ENCODE measurements at places on chromosomes 12 and 14.

DNA sequence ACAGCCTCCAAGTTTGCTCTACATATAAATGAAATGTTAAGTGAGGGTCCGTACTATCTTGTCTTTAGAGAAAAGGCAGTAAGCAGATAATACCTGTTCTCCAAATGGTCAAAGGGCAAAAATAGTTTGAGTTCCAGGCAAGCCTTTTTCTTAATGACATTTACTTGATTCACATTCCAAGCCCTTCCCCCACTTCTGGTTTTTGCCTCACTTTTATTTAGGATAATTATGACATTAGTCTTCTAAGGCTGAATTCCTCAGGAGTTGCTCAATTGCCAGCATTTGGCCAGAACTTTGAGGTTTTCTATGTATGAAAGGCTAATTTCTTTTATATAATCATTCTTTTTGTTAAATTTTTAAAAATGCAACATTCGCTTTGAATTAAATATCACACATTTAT, 62.5 kb upstream of the DUSP6 start:
- DNase-seq = no peak

GRCh38 chr12:94641283-94641682, 9.1 kb downstream of the TMCC3 start:
- DNase-seq = no peak

GRCh38 chr12:27468241-27468640, 21.7 kb downstream of the SMCO2 start:
- no peak for DNase-seq

DNA sequence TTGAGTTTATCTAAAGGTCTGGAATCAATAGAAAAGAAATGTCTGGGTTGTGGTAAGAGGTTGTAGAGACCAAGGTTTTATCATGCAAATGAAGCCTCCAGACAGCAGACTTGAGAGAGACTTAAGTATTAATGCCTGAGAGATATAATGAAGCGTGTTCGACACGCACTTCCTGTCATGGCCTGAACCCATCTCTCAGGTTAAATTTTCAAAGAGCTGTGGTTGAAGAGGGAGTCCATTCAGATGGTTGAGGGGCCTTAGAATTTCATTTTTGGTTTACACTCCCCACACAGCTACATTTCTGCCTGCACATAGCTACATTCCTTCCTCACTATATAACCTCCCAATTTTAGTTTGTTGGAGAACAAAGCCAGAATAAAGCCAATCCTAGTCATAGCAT, 10.1 kb upstream of the CLEC12A start:
- DNase-seq = no peak

- no peak for DNase-seq
Measured at GRCh38 chr12:53418221-53418620, 5.4 kb upstream of the AMHR2 start.

DNA sequence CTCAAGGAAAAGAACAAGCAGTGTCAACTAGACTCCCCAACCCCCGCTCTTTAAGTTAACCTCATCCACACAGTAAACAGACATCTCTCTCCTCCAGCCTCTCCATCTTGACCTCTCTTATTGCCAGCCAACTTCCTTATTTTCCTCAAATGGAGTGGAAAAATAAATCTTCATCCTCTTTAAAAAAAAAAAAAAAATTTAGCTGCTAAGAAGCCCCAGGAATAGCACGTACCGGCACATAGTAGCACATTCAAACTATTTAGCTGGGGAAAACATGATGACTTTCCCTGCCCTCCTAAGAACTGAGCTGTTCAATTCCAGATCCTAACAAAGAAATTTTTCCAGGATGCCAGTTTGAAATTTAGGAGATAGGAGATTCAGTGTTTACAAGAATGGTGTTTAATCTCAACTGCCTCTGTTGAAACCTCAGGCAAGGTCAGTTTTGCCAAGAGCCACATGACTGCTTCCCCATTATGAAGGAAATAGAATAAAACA, 90.8 kb downstream of the EPS8 start:
- no peak for DNase-seq

DNA sequence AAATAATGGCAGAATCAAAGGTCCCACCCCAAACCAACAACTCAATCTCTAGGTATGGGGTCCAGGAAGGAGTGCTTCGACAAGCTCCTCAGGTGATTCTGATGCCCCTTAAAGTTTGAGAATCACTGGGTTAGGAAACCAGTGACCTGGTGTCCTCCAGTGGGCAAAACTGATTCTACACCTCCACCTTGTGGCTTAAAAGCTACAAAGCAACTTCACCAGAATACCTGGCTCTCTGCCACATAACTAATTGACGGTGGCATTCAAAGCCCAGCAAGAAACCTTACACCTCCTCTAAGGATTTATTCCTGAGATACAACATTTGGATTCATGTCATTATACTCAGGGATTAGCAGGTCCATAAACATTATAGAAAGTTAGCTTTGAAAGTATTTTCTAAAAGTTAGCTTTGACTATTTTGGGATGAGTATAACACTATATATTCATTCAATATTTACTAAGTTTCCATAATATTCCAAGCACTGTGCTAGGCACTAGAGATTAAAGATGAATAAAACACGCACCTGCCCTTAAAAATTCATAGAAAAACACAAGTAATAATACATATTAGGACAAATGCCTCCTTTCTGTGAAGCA, 45.4 kb downstream of the DCAF5 start:
- peak; percentile 69 for DNase-seq

GRCh38 chr14:99566390-99567354, 37.3 kb downstream of the CCDC85C start:
- DNase-seq = no peak

DNA sequence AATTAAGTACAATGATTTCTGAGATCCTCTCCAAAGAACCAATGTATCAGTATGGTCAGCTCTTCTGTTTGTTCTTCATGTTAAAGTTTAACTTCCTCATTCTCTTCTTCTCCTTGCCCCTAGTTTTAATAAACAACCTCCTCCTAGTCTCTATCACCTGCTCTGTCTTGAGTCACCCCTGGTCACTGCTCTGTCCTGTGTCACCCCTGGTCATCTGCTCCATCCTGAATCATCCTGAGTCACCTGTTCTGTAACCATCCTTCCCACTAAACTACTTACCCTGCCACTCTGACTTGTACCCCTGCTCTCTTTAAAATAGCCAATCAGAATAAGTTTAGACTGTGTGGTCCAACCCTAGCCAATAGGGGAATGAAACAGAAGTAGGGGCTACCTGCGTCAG, 100.5 kb downstream of the ALG10B start:
- no peak for DNase-seq

DNA sequence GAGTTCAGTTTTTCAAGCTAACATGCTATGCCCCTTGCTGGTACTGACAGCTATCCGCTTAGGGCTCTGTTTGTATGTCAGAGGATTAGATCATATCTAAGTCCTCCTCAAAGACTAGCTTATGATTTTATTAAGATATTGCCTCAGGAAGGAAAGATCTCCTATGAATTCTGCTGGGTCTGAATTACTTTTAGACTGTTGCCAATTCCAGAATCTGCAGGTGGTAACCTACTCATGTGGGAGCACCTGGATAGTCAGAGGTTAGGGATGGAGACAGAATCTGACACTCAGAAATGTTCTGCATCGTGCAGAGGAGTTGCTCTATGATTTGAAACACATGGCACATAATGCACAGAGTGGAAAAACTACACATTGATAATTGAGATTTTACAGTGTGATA, 843.4 kb downstream of the SLC6A15 start:
- DNase-seq = peak; percentile 17

DNA sequence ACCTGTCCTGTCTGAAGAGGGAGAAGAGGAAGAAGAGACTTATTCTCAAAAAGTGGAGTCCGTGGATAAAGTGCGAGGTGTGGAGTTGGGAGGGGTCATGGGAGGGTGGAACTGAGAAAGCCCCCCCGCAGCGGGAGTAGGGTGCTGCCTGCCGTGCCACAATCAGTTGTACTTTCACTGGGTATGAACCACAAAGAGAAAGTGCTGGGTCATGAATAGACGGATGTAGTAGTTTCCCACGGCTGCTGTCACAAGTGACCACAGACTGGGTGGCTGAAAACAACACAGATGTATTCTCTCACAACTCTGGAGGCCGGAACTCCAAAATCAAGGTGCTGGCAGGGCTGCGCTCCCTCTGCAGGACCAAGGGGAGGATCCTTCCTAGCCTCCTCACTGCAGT, 5.5 kb downstream of the DNAH10 start:
- DNase-seq = no peak

DNA sequence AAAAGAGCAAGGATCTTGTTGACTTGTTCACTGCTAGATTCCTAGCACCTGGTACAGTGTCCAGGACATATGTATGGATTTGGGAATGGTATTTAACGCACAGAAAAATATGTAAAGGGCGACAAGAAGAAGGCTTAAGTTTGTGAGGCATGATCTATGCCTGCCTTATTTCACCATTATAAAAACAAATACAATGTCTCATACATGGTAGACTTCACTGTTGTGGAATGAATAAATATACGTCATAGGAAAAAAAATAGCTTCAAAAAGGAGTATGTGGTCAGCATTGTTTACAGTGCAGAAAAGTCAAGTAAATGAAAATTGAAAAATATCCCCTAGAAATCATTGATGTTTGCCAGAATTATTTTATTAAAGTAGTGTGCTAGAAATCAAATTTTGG, 30.0 kb downstream of the HCFC2 start:
- DNase-seq = no peak

DNA sequence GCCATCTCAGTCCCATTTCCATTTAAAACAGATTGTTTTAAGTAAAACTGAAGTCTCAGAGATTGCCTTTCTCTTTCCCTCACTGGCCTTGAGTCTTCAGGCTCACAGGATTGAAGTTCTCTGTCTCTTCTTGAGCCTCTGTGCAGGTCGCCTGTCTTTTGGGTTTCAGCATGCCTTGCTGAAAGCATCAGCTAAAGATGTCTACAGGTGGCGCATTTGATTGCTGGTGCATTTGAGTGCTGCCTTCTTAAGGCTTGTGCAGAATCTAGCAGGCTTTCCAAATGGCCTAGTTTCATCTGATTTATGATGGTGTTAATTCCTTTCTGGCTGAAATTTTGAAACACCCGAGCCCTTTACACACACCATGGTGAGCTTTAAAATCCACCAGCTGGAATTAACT, 1062.2 kb upstream of the FBXO33 start:
- DNase-seq = no peak

- no peak for DNase-seq
Measured at GRCh38 chr12:57006809-57007475, 596 bp upstream of the ZBTB39 start.
